Osteocyte (in vitro differentiated cells): ENCODE measurements at places on chromosomes 11 and 22.

GRCh38 chr22:39559456-39560105 lies 11.0 kb upstream of the CACNA1I start:
- no peak for DNase-seq

DNA sequence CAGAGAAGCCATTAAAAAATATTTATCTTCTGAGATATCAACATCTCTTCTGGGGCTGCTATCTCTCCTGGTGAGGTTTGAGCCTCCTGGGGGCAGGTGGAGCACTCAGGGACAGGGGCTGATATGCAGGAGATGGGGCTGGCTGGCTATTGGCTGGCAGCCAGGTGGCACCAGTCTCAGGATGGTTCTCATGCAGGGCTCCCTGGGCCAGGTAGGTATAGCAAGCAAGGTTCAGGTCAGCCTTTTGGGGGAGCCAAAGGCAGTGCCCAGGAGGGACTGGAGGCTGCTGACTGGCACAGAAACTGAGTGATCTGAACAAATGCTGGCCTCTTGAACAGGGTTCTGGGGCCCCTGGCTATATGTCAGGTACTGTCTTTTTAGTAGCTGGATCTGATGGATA lies 29.7 kb upstream of the EMSY start:
- DNase-seq: no peak

DNA sequence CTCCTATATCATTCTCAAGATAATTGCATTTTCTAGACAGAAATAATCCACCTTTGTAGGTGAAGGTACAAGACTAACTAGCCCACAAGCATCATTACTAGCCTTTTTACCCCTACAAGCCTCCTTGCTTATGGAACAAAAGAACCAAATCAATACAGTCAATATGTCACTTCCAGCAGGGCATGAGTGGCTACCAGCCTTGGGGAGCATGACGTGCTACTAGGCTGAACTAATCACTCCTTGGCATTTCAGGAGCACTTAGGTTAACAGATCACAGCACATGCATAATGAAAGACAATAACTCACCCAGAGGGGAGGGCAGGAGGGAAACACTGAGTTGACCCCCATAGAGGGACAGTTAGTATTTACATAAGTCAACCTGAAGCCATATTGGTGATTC lies 2.7 kb downstream of the DRD2 start:
- no peak for DNase-seq

DNA sequence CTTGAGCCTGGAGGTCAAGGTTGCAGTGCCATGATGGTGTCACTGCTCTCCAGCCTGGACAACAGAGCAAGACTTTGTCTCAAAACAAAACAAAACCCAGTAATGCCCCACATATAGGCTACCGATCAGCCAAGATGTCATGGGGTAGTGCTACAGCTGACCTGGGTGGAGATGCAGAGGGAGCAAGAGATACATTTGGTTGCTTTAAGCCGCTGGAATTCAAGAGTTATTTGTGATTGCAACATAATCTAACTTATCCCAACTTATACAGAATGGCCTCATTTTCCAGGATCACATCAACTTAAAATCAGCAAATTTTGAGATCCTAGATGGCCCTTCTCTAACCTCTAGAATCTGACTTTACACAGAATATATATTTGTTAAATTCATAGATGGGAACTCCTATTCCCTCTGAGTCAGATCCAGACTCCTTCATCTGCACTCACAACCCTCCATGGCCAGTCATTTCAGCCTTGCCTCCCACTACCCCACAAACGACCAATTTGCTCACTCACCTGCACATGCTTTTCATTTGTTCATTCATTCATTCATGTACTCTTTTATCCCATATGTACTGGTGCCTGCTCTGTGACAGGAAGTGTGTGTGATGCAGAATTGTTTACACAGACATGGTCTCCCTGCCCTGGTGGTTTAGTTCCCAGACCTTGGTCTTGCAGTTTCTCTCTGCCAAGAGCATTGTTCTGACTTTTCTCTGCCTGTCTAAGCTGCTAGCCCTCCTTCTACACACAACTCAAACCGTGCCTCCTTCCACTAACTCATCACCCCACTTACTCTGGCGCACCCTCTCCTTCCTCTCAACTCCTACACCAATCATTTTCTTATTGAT lies 24.1 kb upstream of the APLNR start:
- no peak for DNase-seq

- DNase-seq: no peak
Observed at GRCh38 chr11:107699371-107700285, 12.2 kb downstream of the SLN start.

DNA sequence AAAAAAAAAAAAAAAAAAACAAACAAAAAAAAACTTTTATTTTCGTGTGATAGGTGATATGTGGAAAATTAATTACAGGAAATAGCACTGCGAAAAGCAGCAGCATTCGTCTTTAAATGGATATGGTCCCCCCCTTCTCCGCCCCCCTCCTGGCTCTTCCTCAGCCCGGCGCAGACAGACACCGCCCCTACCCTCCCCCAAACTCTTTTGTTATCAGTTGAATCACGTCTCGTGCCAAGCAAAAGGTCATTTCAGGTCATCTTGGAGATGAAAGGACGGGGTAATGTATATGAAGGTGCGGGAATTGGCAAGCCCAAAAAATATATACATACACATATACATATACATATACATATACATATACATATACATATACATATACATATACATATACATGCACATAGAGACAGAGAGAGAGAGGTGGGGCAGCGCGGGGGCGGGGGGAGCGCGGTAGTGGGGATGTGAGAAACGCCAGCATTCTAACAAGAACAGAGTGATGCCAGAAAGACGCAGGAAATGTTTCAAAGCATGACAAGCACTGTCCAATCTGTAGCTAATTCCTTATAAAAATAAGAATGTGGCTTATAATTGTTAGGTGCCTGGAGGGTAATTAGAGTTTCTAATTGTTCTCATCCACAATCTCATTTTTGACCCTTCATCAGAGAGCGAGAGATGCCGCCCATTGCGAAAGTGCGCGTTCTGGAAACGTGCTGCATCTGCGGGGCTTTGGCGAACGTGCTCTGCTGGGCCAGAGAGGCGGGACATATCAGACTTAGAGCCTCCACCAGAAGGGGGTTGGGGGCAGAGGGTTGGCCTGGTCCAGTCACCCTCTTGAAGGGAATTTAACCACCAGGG lies 214.5 kb upstream of the UBASH3B start:
- DNase-seq: no peak

DNA sequence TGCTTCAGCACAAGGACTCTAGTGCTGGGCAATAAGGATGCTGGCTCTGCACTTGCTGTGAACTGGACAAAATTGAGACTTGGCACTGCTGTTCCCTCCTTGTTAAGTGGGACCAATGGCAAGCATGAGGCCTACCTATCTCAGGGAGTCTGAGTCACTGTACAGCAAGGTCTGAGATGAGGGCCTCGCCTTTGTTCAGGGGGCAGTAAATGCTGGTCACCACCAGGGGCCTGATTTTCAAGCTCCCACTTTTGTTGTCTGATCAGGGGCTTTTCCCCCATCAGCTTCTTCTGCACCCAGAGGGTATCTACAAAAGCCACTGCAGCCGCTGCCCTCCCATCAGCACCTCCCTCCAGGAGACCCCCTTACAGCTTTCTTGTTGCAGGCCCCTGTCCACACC lies 22.8 kb downstream of the DHCR7 start:
- no peak for DNase-seq

DNA sequence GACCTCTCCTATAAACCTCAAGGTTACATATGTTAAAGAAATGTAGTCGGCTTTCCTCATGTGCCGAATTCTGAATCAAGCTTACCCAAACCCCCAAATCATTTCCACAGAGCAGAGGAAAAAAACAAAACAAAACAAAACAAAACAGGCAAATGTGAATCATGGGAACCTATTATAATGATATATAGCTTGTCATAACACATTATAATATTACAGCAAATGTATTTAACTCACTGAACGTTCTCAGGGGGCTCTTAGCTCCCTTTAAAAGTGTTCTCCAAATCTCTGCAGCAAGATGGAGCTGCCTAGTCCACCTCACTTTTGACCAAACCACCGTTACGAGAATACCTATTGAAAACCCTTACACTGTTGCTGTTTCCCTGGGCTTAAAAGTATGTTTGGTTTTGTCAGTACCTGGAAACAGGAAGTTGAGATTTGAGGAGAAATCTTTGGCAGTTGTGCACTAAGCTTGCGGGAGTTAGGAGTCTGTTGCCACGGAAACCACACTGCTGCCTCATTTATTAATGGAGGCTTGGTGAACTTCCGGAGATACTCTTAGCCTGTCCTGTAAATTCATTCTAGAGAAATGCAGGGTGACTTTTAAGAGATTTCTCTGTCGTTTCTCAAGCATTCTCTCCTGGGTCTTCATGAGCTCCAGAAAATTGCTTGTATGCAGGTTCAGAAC lies 167.0 kb upstream of the RASSF10 start:
- no peak for DNase-seq

- no peak for DNase-seq
Observed at GRCh38 chr11:24198481-24198880, 298.4 kb upstream of the LUZP2 start.

GRCh38 chr11:74321487-74322188 lies 10.2 kb upstream of the P4HA3 start:
- no peak for DNase-seq

DNA sequence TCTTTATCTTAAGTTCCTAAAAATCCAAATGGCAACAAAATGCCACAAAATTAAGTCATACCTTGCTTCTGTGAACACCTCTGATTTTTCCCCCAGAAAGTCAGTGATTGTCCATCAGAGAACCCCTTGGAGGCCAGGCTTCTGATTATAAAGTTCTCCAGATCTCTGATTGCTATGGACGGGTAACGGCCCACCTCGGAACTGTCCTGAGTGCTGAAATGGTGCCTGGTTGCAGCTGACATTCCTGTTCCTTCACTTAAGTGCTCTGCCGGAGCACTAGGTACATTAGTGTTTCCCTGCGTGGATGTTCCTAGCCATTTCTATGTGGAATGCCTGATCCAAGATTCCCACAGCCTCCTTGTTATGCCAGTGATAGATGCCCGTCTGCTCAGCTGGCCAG lies 85.0 kb downstream of the CHST1 start:
- no peak for DNase-seq

- DNase-seq: no peak
Observed at GRCh38 chr22:48297296-48297695, 1530.4 kb downstream of the BRD1 start.

DNA sequence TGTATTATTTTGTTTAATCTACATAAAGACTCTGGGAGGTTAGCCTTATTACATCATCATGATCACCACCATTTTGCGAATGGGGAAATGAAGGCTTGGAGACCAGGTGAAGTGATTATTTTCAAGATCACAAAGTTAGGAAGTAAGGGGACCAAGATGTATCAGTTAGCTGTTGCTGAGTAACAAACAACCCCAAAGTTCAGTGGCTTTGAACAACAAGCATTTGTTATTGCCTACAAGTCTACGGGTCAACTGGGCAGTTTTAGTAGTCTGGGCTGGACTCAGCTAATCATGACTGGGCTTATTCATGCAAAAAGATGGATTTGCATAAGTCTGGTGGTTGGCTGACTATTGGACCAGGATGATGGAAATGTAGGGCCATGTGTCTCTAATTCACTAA lies 389.2 kb downstream of the MIAT start:
- DNase-seq: no peak

GRCh38 chr11:134890446-134890845 lies 478.4 kb upstream of the B3GAT1 start:
- peak; percentile 65 for DNase-seq

GRCh38 chr11:17410606-17411379 lies 22.3 kb upstream of the KCNJ11 start:
- no peak for DNase-seq

- DNase-seq: no peak
Observed at GRCh38 chr11:8967184-8967583, 2.9 kb upstream of the TMEM9B start.

GRCh38 chr11:119974467-119974866 lies 163.4 kb downstream of the TRIM29 start:
- no peak for DNase-seq

GRCh38 chr11:70778883-70779282 lies 380.6 kb downstream of the CTTN start:
- no peak for DNase-seq

- DNase-seq: no peak
Observed at GRCh38 chr11:77131560-77131959, 3.5 kb downstream of the MYO7A start.

- no peak for DNase-seq
Observed at GRCh38 chr22:42856179-42856864, 751 bp downstream of the ARFGAP3 start.

DNA sequence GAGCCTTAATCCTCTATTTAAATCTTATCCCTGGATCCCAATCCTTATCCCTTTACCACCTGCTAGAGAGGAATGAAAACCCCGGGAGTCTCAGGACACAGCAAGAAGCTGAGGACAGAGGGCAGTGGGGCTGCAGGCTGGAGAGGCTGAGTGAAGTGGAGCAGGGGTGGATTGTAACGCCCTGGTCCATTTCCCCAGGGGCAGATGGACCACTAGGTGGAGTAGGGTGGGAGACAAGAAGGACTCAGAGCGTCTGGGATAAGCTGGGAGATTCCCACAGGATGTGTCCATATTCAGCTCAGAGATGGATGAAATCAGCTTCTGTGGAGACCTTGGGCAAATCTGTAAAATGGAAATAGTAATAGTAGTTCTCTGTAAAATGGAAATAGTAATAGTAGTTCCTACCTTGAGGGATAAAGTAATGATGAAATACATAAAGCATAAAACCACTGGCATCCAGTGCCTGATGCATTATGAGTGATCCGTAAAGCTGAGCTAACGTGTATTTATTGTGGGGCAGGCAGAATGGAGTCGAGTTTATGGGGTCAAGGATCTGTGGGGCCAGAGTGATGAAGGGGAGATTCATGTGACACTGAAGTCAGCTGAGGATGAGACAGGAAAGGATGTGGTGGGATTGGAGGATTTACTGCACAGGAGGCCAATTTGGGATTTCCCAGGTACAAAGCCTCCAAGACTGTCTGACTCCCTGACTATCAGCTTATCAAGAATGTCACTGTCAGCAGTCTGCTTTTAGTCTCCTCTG lies 1.9 kb upstream of the ROBO4 start:
- DNase-seq: peak; percentile 69

DNA sequence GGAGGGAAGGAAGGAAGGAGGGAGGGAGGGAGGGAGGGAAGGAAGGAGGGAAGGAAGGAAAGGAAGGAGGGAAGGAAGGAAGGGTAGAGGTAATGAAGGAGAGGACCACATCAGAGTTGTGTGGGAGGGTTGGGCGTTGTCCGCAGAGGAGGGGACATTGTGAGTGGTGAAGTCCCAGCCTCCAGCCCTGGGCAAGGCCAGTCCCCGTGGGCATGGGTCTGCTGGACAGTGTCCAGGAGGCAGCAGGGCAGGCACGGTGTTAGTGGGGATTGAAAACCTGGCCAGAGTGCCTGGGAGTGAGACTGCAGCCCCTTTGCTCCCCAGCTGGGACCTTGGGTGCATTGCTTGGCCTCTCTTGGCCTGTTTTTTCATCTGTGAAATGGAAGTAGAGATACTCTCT lies 1462.3 kb downstream of the BRD1 start:
- peak; percentile 68 for DNase-seq
